Epithelial cell of proximal tubule (primary cell): ENCODE measurements at places on chromosomes 16 and 17.

- DNase-seq, result no peak
Observed at GRCh38 chr16:799111-799947, 1.2 kb downstream of the GNG13 start.

- no peak for DNase-seq
Observed at GRCh38 chr17:72997559-72997958, 94.9 kb downstream of the SLC39A11 start.

DNA sequence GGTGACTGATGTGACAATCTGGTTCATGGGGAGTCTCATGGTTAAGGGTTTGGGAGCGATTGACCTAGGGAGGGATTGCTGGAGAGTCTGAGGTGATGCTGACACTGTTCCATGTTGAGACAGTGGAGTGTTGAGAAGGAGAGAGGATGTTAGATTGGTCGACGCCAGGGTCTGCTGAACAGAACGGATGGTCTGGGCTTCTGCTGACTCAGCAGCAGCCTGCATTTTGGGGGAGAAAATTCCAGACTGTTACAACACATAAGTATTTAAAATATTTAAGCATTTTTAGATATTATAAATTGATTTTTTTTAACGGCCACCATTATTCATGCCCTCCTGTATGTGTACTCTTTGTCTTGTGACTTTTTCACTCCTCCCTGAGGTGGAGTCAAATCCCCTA lies 107.2 kb downstream of the TOX3 start:
- no peak for DNase-seq

GRCh38 chr17:29059281-29059680 lies 16.3 kb downstream of the PIPOX start:
- no peak for DNase-seq

- no peak for DNase-seq
Observed at GRCh38 chr17:16085066-16085699, 85.6 kb downstream of the TTC19 start.

GRCh38 chr16:78537511-78537910 lies 438.1 kb downstream of the WWOX start:
- DNase-seq, result no peak

GRCh38 chr17:6517062-6517461 lies 39.3 kb downstream of the PITPNM3 start:
- DNase-seq, result no peak

- no peak for DNase-seq
Observed at GRCh38 chr17:68830313-68830712, 124.9 kb downstream of the ABCA8 start.

DNA sequence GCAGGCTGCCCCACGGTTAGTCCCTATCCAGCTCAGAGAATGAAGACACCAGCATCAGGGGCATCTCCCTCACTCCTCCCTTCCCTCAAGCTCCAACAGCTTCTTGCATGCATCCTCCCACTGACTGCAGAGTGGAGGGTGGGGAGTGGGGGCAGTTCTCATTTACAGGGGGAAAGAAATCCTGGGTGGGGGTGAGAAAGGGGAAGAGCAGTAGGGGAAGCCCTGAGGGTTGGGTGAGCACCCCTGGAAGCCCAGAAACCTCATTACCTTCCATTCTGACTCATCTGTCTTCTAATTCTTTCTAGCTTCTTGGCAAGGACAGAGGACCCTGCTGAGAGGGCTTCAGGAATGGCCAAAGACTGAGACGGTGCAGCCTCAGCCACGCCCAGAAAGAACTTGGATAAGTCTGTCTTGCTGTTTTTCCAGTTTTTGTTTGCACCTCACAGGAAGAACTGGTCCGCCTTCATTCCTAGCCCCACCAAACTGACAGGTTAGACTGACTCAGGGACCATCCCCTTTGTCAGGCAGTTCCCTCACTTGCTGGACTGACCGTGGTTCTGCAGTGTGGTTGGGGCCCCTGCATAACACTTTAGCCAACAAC lies 52.5 kb upstream of the WSB1 start:
- no peak for DNase-seq

DNA sequence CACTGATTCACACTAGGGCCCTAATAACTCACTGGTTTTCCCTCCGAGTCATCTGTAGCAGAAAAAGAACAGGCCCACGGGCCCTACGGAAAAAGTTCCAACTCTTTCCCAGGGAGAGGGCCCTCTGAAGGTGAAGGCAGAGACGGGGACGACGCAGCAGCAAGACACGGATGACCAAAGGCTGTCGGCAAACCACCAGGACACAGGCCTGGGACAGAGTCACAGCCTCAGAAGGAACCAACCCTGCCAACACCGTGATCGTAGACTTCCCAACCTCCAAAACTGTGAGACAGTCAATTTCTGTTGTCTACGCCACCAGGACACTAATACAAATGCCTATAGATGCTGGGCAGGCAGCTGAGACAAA lies 5.2 kb upstream of the SPHK1 start:
- no peak for DNase-seq

- peak; percentile 91 for DNase-seq
Observed at GRCh38 chr16:525520-526180, 1.9 kb upstream of the CAPN15 start.

GRCh38 chr16:66446737-66447136 lies 19.6 kb downstream of the BEAN1 start:
- no peak for DNase-seq

GRCh38 chr17:7081341-7082062 lies 1.5 kb upstream of the CLEC10A start:
- no peak for DNase-seq

DNA sequence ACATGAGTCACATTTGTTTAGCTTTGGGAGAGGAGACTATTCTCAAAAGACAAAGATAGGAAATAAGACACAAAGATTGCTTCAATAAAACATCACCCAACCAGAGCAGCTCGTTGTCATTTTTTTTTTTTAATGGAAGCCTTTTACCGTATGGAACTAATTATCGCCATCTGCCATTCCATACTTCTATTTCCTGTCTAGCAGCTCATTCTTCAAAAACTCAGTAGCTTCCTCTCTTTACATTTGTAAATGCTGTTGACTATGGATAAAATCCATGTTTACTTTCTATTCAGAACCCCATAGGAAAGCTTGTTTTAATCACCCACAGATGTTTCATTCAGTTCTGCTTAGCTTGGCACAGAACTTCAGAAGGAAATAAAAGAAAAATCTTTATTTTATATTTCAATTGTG lies 110.0 kb upstream of the PSMD7 start:
- DNase-seq, result no peak

- DNase-seq, result no peak
Observed at GRCh38 chr17:48611681-48612455, 1.1 kb upstream of the HOXB7 start.

- no peak for DNase-seq
Observed at GRCh38 chr17:43368740-43369506, 29.9 kb upstream of the ARL4D start.

DNA sequence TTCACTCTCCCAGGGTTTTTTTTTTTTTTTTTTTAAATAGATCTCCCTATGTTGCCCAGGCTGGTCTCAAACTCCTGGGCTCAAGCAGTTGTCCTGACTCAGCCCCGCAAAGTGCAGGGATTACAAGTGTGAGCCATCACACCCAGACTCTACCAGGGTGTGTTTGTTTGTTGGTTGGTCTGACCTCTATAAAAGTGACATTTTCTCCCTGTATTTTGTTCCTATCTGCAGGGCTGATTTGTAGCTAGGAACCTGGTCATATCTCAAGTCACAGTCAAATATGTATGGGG lies 46.3 kb upstream of the B4GALNT2 start:
- DNase-seq, result no peak

- no peak for DNase-seq
Observed at GRCh38 chr17:2372681-2373080, 28.2 kb downstream of the MNT start.

DNA sequence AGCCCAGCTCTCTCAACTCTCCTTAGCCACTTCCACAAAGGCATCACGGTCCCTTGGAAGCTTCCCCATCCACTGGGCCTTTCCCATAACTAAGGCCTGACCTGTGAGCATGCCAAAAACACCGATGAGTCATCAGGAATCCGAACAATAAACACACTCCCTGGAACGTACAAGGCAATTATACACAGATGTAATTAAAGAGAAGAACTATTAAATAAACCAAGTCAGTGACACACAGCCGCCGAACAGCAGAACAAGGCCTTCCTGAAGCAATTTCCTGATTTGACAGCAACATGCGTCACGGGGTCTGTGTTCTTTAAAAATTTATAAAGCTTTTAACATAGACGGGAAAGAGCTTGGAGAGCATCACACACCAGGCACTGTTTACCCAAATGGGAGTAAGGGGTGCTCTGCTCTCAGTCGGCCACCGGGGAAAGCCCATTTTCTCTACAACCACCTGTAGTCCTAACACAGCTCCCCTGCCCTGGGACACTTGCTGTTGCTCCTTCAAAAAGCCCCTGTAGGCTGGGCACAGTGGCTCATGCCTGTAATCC lies 29.4 kb downstream of the COG7 start:
- DNase-seq, result peak; percentile 82

GRCh38 chr17:71458322-71458721 lies 662.5 kb upstream of the SOX9 start:
- no peak for DNase-seq

GRCh38 chr17:62860962-62861873 lies 53.1 kb upstream of the MARCHF10 start:
- no peak for DNase-seq

DNA sequence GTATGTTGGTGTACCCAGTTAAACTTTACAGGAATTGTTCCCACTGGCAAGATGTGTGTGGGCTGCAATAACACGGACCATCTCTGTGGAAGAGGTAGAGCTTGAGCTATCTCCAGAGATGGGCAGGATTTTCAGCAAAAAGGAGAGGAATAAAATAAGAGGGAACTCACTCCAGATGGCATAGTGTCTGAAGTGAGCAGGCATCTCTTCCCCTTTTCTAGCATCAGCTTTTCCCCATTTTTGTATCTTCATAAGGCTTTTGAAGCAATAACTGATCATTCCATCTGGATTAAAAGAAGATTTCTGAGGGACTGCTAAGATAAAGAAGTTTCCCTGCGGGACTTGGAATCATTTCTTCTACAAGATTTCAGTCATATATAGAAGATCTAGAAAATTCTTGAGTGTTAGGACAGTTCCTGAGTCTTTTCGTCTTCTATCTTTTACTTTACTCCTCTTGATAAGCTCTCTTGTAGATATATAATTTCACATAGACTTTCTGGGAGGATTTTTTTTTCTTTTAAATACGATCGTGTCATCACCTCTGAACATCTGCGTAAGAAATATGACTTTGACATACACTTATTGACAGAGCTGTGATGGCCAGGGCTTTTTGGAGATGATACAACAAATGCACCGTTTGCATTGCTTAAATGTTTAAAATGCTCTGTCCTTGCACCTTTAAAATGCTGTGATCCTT lies 2.1 kb downstream of the CPD start:
- DNase-seq, result no peak

- no peak for DNase-seq
Observed at GRCh38 chr16:85417156-85417860, 195.8 kb upstream of the GSE1 start.

- DNase-seq, result no peak
Observed at GRCh38 chr16:50441486-50442157, 72.8 kb upstream of the BRD7 start.

DNA sequence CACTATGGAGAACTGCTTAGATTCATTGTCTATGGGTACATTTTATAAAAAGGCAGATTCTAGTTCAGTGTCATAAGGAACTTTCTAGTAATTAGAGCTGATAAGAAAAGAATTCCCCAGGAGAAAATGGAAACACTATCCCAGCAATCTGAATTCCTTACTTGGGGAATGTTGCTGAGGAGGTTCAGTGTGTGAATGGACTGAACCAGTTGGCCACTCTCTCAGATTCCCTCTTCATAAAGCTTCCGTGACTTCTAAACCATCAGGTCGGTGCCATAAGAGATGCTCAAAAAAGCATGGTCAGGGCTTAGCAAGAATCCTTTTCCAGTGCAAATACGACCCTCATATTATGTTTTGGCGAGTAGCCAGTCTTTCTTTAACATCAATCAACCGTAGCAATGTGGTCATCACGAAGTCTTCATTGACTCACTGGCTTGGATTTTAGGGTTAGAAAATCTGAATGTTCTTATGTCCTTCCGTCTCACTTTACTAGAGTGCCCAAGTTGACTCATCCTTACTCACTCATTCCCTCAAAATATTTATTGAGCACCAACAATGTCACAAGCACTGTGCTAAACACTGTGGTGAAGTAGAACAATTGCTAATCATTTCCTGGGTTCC lies 102.7 kb upstream of the HLF start:
- peak; percentile 97 for DNase-seq

DNA sequence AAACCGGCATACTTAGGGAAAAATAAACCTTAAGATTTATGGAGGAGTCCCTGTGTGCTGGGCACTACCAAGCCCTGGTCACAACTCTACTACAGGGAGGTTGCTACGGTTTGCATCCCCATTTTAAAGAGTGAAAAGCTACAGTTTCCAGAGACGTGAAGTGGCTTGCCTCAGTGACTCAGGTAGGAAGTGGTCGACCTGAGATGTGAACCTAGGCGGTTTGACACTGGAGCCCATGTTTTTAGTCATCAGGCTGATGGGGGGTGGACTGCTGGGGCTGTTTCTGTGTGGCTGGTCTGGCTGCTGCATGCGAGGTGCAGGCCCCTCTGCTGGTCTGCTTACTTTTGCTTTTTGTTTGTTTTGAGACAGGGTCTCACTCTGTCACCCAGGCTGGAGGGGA lies 6.6 kb downstream of the COX6A2 start:
- no peak for DNase-seq

- no peak for DNase-seq
Observed at GRCh38 chr17:68771867-68772515, 170.8 kb upstream of the FAM20A start.

DNA sequence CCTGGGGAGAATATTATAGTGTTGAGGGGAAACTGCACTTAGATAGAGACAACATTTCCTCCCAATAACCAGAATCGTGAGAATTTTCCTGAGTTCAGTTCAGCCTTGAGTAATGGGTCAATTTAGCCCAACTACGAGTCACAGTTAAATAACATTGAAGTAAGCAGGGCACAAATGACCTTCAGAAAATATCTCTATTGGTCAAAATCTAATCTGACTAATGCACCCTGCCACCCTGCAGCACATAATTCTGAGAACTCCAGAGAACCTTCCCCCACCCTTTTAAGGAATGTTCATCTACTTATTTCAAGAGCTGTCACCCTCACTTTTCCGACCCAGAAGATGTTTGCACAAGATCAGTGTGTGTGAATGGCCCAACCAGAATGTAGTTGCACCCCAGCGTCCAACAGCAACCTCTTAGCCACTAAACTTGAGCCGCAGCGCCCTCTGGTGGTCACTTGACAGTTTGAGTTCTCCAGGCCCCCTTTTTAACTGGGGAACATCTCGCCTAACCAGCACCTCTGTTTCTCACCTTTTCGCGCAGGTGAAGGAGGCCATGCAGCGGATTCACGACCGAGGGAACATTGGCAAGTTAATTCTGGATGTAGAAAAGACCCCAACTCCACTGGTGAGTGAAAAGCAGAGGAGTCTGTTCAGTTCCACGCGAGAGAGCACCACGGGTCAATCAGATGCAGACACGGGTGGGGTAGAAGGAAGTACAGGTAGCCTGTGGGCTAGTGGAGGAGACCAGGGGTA lies 50.9 kb upstream of the CLEC3A start:
- DNase-seq, result no peak

DNA sequence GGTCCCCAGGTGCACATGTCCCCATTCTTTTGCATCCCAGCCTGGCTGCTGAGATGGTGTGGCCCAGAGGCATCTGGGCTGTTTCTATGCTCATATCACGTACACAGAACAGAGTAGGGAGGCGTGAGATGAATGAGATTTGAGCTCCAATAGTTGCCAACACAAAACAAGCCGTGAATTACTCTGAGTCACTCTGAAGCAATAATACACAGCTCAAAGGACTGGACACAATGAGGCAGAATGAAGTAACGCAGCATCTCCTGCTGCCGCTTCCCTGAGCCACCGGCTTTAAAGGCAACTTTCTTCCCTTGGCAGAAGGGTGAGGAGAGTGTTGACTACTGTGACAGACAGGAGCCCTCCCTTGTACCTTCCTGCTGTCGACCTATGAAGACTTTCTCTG lies 33.9 kb upstream of the CLEC18B start:
- no peak for DNase-seq
